ENCODE measurements at places on chromosomes 6 and 20.
A peak's percentile ranks its signal among the peaks of the same experiment; 100 is the strongest.

- no peak for DNase-seq
Observed at GRCh38 chr20:45254383-45255262, at the start of gene SLPI. SLPI (minus strand) TSS chr20:45254564; CDS start chr20:45254543, 21 bp downstream.

- DNase-seq = no peak
Observed at GRCh38 chr6:105272786-105273185, 93.0 kb upstream of the POPDC3 start.

DNA sequence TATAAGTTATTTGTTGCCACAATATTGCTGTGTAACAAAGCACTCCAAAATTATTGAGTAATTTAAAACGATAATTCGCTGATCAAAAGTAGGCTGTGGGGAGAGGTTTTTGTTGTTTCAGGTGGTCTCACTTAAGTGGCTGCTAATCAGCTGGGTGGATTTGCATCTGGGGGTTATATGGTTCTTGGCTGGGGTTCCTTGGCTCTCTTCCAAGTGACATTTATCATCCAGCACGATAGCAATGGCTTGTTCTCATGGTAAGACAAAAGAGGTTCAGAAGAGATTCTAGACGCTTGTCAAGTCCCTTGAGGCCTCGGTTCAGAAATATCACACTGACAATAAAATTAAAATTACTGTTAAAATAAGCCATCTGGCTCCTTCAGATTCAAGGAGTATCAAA is 1648.8 kb downstream of the GRIK2 start:
- no peak for DNase-seq

- DNase-seq = no peak
Observed at GRCh38 chr20:46350201-46350985, 42.1 kb upstream of the CDH22 start.

DNA sequence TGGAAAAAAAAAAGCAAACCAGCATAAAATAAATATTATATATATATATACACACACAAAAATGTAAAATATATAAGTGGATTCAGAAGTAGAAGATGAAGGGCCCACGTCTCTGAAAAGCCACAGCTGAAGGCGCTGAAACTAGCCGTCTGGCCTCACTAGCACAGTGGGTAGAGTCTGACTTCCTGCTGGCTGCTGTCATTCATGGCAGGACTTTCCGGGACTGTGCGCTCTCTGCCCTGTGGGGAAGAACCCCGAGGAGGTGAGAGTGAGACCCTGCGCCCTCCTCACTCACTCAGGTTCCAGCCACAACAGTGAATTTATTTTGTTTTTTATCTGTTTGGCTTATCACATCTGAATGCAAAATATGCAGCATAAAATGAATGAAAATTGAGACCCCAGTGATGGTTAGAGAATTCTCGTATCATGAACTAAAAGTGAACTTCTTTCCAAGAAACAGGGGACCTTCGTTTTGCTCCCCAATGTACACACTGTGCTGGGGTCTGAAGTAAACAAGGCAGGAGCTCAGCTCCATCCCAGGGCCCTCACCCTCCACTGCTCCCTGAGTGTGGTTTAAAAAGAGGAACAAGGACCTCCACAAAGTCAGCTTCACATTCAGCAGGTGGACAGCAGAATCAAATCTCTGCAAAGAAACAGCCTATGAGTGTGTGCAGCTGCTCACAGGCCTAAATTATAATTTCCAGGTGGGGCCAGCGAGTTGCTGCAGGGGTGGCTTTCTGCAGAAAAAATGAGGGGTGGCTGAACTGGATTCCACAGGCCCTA is 1.3 kb upstream of the RAMACL start:
- DNase-seq = no peak

DNA sequence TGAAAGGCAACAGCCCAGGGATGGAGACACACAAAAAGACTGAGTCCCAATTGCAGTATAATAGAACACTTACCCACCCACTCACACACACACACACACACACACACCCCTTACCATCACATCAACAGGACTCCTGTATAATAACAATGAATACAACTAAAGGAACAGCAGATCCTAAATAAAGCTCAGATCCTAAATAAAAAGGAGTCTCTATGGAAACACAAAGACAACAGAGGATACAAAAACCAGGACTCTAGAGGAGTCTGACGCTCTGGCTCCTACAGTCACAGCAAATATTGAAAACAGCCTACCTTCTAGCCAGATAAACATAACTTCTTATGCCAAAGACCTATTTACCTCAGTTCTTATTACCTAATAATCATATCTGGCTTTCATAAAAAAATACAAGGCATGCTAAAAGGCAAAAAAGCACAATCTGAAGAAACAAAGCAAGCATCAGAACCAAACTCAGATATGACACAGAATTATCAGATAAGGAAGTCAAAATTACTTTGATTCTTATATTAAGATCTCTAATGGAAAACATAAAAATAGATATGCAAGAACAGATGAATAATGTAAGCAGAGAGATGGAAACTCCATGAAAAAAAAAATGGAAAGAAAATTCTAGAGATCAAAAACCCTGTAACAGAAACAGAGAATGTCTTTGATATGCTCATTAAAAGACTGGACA is 134.9 kb downstream of the MMUT start:
- DNase-seq = no peak

DNA sequence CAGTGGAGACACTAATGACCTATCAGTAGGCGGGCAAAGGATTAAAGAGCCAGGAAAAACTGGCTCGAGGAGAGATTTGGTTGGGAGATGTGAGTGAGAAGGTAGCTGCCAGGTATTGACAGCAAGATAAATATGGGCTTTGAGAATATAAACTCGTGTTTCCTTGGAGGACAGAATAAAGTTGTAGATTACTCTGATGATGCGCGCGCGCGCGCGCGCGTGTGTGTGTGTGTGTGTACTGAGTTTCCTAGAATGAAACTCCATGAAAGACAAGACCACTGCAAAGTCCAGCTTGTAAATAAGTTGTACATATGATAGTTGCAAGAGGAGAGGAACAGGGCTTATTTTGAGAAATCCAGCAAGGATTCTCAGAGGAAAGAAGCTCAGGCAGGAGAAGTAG is 13.3 kb upstream of the TREM2 start:
- DNase-seq = no peak

- no peak for DNase-seq
Observed at GRCh38 chr6:159646733-159647132, 46.3 kb downstream of the SOD2 start.

DNA sequence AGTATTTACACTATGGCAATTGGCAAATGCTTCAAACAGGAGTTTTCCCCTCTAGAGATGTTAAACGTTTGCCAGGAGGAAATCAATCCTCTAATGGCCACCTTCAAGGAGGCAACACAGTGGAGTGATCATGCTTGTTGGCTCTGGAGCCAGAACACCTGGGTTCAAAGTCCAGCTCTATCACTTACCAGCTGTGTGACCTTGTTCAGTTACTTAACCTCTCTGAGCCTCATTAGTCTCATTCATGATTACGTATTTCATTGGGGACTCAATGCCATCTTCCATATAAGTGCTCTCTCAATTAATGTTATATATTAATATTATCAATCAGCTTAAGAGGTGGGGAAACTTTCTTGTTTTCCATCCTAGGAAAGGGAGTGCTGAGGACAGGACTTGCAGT is 26.1 kb downstream of the SLC52A3 start:
- no peak for DNase-seq

- DNase-seq = peak; percentile 11
Observed at GRCh38 chr6:92169506-92169905, 1249.9 kb downstream of the EPHA7 start.

- DNase-seq = no peak
Observed at GRCh38 chr6:32666420-32667300, at the start of gene HLA-DQB1. HLA-DQB1 (minus strand) TSS chr6:32666657; CDS start chr6:32666607, 50 bp downstream.

- DNase-seq = no peak
Observed at GRCh38 chr6:155212616-155213380, 51.0 kb upstream of the CLDN20 start.

DNA sequence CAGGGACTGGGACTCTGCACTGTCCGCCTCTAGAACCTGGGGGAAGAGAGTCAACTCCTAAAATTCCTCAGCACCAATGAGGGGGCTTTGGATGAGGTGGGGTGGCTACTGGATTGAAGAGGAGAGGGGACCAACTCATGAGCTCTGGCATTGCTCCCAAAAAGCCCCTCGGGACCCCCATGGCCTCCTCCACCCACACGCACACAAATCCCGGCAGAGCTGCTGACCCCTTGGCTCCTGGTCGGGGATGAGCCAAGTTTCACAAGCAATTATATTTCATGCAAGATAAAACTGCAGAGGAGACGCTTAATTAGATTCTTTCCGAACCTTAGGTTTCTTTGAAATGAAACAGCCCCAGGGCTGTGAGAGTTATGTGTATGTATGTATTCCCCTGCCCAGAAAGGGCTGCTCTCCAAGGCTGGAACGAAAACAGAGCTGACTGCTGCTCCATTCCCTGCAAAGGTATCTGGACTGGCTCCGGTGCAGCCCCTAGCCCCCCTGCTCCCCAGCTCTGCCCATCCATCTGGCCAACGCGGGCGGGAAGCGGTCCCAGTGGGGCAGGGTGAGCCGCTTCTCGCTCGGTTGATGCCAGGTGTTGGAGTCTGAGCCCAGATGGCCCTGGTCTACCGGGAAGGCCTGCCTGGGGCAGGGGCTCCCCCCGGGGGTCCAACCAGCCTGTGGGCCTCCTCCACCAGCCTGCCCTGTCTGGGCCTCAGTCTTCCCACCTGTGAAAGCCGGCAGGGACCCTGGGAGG is 46.8 kb upstream of the STX16 start:
- DNase-seq = no peak

DNA sequence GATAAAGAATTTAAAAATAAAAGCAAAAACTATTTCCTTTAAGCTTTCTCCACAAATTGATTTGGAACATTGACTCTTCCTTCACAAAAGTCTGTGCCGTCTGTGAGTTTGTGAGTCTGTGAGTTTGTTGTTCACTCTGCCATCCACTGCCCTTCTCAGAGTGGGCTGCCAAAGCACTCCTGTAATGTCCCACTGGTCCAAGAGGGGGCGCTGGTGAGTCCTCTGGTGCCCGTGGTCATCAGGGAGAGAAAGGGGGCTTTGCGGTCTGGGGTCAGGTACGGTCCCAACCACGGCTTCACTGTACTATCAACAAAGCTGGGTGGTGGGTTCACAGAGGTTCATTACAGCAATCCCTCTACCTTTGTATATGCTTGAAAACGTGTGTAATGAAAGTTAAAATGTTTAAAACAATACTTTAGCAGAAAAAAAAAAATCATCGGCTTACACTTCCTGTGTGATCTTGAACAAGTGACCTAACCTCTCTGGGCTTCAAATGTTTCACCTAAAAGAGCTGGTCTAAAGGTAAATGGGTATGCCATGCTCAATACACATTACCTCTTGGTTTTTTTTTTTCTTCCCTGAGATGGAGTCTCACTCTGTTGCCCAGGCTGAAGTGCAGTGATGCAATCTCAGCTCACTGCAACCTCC is 5.6 kb upstream of the ANKRD60 start:
- no peak for DNase-seq

DNA sequence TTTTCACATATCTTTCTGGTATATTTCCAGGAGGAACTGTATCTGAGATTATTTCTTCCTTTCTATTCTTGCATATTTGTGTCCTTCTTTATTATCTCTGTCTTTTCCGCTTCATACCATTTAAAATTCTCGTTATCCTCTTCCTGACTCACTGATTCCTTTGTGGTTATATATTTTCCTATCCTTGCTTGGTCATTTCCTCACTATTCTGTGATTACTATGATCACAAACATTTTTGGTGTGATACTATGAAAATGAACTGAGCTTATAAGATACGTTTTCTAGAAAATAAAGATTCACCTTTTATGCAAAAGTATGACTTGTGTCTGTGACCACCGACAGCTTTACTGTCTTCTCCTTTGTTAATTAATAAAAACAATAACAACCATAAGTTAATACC is 26.5 kb upstream of the MYCT1 start:
- DNase-seq = no peak

DNA sequence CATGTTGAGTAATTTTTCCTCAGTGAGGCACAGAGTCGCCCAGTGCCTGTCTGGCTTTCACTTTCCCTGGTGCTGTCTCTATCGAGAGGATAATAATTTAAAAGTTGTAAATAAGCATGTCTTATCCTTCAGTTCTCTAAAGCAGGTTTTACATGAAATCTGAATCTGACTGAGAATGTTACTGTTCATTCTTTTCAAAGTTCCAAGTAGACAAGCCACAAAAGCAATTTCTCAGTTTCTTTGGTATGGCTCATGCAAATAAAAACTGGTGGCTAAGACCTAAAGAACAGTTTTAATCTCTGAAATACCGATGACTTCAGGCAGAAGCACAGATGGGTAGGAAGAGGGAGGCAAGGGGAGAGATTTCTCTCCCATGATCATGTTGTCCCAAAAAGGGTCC is 87.6 kb upstream of the GCM1 start:
- no peak for DNase-seq

GRCh38 chr6:122803171-122803661 is 14.2 kb downstream of the SMPDL3A start:
- no peak for DNase-seq

DNA sequence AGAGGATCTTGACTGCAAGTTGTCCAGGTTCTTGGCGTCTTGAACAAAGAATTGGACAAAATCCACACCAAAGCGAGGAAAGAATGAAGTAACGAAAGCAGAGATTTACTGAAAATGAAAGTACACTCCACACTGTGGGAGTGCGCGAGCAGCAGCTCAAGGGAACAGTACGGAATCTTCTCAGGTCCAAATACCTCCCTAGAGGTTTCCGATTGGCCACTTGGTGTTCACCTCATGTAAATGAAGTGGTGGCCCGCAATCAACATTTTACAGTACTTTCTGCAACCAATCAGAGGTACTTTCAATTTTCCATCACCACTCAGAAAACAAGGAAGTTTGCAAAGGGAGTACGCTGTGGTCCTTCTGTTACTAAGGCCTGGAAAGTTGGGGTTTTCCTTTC is 122.4 kb downstream of the PTPRK start:
- no peak for DNase-seq
